Adipocyte (in vitro differentiated cells): ENCODE measurements at places on chromosomes 2 and 18.

- DNase-seq: no peak
Observed at GRCh38 chr2:35741556-35741955, 614.0 kb upstream of the CRIM1 start.

DNA sequence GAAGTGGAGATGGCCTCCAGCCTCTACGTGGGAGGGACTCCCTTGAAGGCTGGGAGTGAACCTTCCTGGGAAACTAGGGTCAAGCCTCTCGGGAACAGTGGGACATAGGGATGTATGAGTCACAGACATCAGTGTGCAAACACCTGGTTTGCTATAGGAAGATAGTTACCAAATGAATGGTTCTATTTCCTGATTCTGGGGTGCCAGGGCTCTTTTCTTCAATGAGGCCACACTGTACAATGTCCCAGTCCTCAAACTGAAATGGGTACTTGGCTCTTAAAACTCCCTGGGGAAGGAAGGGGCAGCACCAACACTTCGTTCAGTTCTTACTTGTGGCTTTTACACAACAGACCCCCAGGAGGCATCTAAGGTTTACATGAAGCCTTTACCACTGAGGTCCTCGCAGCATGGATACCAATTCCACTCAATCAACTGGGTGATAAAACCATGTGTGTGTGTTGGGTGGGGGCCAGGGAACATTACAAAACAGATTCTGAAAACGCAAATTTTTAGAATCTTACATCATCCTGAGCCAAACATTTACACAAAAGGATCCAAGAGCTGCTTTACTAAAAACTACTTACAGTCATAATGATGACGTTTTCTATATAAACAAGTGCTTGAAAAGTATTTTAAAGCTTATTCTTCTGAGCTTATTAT lies 10.4 kb downstream of the ERFE start:
- peak; percentile 93 for DNase-seq

- DNase-seq: peak; percentile 58
Observed at GRCh38 chr2:226794196-226794661, 5.4 kb downstream of the IRS1 start.

DNA sequence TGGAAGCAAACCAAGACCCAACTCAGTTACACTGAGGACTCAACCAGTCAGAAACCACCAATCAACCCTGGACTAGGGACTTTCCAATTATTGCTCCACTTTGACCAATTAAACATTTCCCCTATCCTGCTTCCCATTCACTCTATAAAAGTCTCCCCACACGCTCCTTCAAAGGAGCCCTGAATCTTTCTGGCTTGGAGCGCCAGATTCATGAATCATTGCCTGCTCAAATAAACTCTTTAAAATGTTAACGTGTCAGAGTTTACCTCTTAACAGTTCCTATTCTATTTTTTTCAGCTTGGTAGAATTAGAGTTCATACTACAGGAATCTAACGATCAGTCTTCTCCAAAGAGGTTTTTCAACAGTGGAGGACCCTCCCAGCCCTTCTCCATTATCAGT lies 20.7 kb upstream of the SULT1C2 start:
- peak; percentile 71 for DNase-seq

GRCh38 chr18:36546876-36547275 lies 249.4 kb downstream of the FHOD3 start:
- no peak for DNase-seq

DNA sequence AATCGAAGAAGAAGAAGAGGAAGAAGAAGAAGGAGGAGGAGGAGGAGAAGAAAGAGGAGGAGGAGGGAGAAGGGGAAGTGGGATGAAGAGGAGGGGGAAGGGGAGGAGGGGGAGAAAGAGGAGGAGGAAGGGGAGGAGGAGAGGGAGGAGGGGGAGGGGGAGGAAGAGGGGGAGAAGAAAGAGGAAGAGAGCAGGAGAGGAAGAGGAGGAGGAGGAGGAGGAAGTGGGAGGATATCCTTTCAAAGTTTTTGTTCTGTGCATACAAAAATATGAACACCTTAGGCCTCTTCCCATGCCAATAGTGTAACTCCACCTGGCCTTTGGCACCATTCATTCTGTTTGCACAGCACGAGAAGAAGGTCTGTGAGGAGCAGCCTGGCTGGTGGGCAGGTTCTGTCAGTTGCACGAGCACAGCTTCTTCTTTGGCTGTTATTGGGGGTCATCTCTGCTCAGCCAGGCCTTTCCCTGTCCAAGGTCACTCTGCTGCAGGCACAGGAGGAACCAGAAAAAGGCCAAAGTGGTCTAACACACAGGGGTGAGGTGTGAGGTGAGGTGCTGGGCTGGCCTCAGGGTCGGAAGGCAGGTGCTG lies 25.8 kb upstream of the PLB1 start:
- DNase-seq: no peak

DNA sequence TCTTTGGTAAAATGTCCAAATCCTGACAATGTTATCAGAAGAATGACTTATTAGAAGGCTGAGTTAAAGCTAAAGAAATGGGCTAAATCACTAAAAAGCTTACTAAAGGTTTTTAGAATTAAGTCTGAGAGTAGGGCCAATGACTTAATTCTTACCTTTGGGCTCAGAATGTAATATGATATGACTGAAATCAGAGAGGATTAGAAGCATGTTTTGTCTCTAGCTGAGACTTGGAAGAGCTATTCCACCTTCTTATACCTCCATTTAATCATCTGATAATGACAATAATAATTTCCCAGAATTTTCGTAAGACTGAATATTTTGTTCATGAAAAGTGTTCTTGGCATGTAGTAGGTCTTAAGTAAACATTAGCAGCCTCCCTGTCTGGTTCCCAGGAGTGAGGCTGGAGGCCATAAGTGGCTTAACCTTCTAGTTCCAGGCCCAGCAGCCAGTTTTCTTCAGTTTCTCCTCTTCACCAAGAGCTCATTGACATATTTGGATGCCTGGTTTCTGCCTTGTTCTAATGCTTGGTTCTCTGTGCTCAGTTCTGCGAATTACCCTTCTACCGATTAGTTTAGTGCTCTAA lies 25.5 kb upstream of the E2F6 start:
- DNase-seq: no peak

DNA sequence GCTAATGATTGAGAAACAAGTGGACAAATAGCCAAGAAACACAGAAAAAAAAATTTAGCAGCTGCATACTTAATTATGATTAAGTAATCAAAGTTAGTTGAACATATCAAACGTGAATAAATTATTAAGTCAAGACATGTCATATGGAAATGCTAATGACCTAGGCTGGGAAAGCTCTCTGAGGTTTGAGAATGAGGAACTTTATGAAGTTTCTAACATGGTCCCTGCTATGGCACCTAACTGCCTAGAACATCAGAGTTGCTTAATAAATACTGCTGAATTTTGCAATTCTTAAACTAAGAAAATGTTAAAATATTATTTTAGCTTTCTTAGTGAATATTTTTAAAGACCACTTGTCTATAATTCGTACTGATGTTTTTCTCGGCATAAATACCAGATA lies 99.8 kb downstream of the AFF3 start:
- no peak for DNase-seq

DNA sequence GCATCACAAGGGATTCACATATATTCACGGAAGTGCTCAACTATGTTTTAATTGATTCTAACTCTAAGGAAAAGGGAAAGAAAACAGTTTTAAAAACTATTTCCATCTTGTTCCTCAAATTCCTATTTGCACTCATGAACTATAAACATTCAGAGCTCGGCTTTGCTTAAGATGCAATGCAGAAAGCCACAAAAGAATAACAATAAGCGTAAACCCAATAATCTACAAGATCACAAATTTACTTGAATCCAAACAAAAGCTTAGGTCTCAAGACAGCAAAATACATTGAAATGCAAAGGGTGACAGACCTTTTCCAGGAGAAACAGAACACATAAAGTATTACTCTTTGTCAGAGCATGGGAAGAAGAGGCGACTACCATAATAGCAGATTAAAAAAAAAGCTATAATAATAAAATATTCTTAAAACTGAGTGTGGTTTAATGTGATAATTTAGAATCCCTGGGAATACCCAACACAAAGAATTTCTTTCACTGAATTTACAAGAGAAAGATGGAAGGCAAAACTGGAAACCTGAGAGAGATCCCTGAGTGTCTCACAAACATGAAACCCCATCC lies 1094.9 kb downstream of the LRP1B start:
- DNase-seq: peak; percentile 38

DNA sequence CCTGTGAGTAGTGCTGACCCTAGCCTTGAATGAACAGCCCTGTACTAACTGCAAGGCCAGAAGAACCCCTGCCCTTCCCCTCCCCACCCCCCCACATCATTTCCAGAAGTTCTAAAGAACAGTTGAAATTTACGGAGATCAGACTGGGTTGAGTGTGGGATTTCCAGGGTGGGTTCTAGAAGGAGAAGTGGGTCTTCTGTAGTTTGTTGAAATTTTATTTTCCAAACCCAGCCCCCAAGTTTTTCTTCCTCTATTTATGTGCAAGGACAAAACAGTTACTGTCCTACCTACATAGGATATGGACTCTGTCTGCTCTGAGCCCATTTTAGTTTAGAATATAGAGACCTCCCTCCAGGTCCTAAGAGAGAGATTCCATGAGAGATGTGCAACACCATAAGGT lies 26.3 kb upstream of the CASP10 start:
- DNase-seq: no peak

DNA sequence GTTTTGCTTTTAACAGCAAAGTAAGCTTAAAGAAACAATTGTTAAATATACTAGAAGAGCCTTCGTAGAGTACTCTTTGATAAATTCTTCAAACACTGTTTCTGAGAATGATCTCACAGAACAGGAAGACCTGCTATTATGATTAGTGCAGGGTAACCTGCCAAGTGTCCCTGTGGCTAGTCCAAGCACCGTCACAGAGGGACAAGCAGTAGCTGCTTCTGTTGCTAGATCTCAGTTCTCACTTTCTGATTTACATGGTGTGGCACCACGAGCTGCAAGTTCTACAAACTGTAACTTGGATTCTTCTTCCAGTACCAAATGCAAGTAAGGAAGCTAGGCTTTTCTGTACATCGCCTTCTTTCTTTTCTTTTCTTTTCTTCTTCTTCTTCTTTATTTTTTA lies 121.5 kb downstream of the PIEZO2 start:
- DNase-seq: no peak

GRCh38 chr2:3035385-3036050 lies 342.1 kb downstream of the EIPR1 start:
- DNase-seq: no peak

DNA sequence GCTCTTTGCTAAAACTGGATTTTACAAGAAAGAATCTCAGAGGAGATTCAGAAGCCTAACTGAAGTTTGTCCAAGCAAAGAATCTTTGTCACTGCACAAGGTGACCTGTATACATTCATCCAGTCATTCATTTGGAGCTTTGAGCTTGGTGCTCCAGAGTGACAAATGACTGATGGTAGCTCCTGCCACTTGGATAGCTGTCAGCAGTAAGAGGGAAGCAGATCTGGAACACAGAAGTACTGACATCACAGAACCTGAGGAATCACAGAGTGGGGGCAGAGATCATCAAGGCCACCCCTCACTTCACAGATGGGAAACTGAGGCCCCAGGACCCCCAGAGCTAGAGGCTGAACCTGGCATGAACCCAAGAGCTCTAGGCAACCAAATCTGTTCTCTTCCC lies 28.8 kb upstream of the IGFBP2 start:
- no peak for DNase-seq
